RKO (cell line): ENCODE measurements at places on chromosomes 4 and X.

DNA sequence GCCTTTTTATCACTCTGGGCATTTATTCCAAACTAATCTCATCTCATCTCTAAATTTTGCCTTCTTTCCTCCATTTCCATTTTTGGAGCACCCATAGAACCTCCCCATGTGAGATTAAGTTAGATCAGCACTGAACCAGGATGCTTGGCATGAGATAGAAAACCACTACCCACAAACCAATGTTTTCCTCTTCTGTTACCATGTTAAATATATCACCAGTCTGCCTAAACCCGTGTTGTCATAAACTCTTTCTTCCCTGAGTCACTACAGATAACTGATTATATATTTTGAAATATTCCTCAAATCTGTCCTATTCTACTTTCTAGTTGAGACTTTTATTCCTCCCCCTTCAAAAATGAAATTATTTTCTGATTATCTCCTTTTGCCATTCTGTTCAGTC lies 37.6 kb downstream of the GABRB1 start:
- no peak for DNase-seq

DNA sequence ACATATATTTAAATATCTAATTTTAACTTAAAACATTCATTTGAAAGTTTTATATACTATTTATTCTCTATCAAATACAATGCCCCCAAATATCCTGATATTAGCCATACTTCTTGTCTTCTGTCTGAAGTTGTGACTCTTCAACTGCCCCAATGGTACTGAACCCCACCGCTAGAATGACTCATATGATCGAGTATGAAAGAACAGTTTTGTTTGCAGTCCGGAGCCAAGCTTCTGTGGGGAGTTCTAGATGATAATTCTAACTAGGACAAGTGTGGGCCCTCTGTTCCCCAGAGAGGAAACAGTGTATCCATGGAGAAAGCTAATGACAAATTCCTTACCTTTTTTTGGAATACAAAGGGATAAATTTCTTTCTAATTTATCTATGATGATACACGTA lies 24.7 kb upstream of the CT47A1 start:
- no peak for DNase-seq

- no peak for DNase-seq
Observed at GRCh38 chr4:155569960-155570515, 96.6 kb upstream of the GUCY1A1 start.

- DNase-seq = no peak
Observed at GRCh38 chr4:102441978-102442911, 58.9 kb upstream of the NFKB1 start.

DNA sequence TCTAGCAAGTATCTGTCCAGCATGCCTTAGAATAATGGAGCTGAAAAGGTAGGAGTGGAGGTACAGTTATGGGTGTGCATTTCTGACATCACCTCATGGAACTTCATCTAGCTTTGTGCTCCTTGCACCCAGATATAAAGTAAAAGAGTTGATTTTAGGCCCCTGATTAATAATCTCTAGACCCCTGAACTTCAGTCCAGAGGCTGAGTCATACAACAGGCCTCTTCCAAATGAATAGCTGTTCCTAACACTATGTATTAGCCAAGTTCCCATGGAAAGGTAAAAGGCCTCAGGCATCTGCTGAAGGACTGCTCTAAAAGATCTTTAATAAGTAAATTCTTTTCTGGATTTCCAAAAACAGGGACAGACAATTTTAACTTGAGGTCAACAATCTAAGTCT lies 16.2 kb downstream of the TBC1D9 start:
- DNase-seq = no peak

- DNase-seq = no peak
Observed at GRCh38 chrX:134548257-134549201, 88.6 kb downstream of the HPRT1 start.
